ENCODE measurements at places on chromosomes 6 and 20. TPM values are rescaled to one million over a fixed set of nuclear protein-coding genes. Genes with fewer than 3 reads are reported as not detected.
A peak's percentile ranks its signal among the peaks of the same experiment; 100 is the strongest.

- no peak for DNase-seq
These were observed 1.9 kb downstream of the MRPS26 start for GRCh38 chr20:3047486-3048419.

GRCh38 chr20:38197217-38197616 lies 32.1 kb upstream of the TGM2 start:
- no peak for DNase-seq

GRCh38 chr6:9388596-9388995 lies 953.3 kb upstream of the SLC35B3 start:
- no peak for DNase-seq

The LY6G5C gene
- total RNA-seq: 5.3 TPM

GRCh38 chr20:58457083-58457695 lies 58.0 kb downstream of the APCDD1L start:
- DNase-seq: no peak

- peak; percentile 31 for DNase-seq
These were observed 7.6 kb downstream of the LEMD2 start for GRCh38 chr6:33781131-33781975.

The SAPCD1 gene
- 0.82 TPM for total RNA-seq

GRCh38 chr6:8525370-8525769 lies 90.0 kb upstream of the SLC35B3 start:
- no peak for DNase-seq

The APOM gene
- total RNA-seq: 0.41 TPM

DNA sequence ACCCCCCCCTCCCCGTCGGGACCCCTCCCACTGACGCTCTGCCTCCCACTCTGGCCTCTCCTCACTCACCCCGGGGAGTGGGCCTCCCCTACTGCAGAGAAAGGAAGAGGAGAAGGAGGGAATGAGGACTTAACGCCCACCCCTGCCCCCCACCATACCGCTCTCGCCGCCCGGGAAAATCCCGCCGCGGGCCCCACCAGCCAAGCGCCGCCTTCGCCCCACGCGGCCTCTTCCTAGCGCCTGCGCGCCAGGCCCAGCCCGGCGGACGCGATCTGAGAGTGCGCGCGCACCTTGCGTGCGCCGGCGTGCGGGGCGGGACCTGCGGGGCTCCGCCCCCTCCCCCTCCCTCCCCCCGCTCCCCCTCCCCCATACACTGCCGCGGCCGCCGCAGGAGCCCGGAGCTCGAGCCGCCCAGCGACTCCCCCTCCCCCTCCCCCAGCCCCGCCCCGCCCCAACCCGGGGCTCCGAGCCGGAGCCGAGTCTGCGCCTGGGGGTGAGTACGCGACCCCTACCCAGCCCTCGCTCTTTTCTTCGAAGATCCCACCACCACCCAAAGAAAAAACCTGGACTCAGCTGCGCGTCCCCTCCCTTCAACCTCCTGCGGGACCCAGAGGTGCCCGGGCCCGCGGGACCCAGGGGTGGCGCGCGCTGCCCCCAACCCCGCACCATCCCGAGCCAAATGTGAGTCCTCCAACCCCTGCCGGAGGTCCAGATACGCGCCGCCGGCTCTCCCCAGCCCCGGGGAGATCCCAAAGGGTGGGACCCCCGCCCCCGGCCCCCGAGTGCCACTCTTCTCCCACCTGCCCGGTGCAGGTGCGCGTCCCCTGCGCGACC lies at the start of the genes MRPL14 and TMEM63B:
Gene MRPL14 (minus strand): TSS at position 267 of the 834 bp plus-strand sequence. CDS start 10,841 bp downstream, outside the sequence.
Gene TMEM63B (plus strand): TSS at position 369 of the 834 bp plus-strand sequence. CDS start 7,031 bp downstream, outside the sequence.
- peak; percentile 99 for DNase-seq

- DNase-seq: no peak
These were observed 50.0 kb downstream of the KIAA0319 start for GRCh38 chr6:24595910-24596525.

- DNase-seq: peak; percentile 25
These were observed 86.8 kb downstream of the ZFP64 start for GRCh38 chr20:52104546-52105441.

- DNase-seq: no peak
These were observed 1348.2 kb upstream of the GJE1 start for GRCh38 chr6:140784573-140784972.

DNA sequence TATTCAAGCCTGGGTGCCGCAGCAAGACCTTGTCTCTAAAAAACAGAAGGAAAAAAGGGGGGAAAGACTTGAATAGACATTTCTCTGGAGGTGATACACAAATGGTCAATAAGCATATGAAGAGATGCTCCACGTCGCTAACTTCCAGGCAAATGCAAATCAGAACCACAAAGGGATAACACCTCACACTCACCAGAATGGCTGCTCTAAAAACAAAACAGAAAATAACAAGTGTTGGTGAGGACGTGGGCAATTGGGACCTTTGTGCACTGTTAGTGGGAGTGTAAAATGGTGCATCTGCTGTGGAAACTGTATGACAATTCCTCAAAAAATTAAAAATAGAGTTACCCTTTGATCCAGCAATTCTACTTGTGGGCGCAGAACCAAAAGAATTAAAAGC lies 48.4 kb upstream of the TULP1 start:
- no peak for DNase-seq

The RBM24 gene
- 31.4 TPM for total RNA-seq

DNA sequence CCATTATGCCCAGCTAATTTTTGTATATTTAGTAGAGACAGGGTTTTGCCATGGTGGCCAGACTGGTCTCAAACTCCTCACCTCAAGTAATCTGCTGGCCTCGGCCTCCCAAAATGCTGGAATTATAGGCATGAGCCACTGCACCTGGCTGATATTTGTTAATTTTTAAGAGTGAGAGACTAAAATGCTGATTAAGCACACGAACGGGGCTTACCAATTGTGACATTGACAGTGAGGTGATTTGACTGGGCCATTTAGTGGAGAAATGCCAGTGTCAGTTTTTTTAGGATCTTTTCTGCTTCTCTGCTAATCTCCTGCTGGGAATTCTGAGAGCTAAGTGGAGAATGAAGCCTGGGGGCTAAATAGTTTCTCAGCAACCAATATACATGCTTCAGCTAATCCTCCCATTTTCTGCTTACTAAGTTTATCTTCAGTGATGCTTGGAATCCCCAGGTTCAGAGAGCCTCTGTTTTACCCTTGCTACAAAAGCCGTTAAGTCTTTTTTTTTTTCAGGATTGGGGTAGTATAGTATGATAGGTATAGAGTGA lies 9.8 kb upstream of the DEFB123 start:
- DNase-seq: no peak

DNA sequence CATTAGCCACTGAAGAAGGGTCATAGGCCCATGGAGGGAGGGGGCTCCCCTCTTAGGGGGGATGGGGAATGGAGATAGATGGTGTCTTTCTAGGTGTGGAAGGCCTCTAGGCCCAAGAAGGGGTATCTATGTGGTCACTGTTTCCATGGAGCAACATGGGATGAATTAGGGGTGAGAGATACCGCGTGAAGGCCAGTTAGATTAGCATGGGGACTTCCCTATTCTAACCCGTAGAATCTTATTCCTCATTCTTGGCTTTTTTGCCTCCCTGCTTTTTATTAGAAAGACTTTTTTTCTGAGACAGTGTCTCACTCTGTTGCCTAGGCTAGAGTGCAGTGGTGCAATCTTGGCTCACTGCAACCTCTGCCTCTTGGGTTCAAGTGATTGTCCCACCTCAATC lies 3.2 kb downstream of the RAB44 start:
- no peak for DNase-seq

- DNase-seq: no peak
These were observed 108.0 kb downstream of the CHD6 start for GRCh38 chr20:41510224-41510623.

GRCh38 chr6:70124882-70125545 lies 177.9 kb downstream of the COL9A1 start:
- no peak for DNase-seq

- no peak for DNase-seq
These were observed 257.7 kb downstream of the BCKDHB start for GRCh38 chr6:80364149-80364548.

GRCh38 chr6:43821101-43821886 lies 51.3 kb downstream of the VEGFA start:
- DNase-seq: no peak

- no peak for DNase-seq
These were observed 44.8 kb downstream of the FARS2 start for GRCh38 chr6:5305968-5306626.

The FERMT1 gene
- 1.2 TPM for total RNA-seq

DNA sequence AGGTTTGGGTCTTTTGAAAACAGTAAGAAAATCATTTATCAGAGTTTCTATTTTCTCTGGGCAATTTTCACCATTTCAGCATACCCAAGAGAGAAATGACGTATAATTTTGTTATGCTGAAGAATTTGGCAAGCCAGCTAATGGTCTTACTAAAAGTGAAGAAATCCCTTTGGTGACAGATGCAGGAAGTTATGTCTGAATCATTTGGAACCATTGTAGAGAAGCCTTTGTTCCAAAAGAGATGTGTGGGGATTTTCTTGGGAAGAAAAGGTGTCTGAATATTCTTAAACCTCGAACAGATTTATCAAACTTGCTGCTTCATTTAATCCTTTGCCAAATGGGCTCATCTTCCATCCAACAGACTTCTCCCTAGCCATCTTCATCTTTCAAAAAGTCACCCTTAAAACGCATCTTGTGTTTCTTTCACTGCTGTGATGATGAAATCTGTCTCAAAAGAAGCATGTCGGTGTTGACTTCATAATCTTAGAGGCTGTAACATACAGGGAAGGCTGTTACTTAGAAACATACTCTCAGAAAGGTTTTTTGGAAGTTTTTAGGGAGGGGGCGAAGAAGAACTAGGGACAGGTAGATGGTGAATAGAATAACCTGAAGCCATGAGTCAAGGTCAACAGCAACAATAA lies 39.5 kb downstream of the CITED2 start:
- no peak for DNase-seq

DNA sequence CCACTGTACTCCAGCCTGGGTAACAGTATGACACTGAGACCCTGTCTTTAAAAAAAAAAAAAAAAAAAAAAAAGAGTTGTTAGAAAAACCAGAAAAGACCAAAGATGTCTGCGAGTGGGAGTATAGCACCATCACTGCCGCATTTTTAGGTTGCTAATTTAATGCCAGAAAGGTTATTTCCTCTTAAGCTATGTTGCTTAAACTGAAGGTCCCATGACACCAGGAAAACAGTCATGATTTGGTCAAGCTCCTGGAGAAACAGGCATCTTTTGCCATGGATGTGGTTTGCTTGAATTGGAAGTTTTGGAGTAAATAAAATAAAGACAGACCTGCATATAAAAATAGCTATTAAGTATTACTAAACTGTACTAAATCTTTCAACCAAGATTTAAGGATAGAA lies 68.3 kb upstream of the TNFRSF21 start:
- no peak for DNase-seq

DNA sequence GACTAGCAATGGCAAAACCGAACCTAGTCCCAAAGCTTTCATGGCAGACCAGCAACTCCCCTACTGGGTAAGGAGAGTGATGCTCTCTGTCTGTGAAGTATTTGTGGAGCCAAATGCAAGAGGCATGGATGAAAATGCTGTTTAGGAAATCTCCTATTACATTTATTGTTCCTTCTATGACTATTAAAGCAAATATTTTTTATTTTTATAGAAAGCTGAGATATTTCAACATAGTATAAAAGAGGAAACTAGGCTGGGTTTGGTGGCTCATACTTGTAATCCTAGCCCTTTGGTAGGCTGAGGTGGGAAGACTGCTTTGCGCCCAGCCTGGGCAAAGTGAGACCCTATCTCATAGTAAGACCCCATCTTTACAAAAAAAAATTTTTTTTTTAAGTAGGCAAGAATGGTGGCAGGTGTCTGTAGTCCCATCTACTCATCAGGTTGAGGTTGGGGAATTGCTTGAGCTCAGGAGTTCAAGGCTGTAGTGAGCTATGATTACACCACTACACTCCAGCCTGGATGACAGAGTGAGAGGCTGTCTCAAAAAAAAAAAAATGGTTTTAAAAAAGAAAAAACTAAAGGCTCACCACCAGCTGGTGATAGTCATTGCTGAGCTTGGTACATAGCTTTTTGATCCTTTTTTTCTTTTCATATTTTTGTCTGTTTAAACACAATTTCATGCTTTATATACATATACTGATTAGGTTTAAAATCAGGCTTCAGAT lies 11.3 kb downstream of the KDM1B start:
- DNase-seq: no peak

GRCh38 chr6:158110986-158111385 lies 57.1 kb downstream of the SERAC1 start:
- no peak for DNase-seq

The FIG4 gene
- 67.7 TPM for total RNA-seq

The TRIM10 gene
- total RNA-seq: under 0.01 TPM

- no peak for DNase-seq
These were observed 81.7 kb upstream of the NNAT start for GRCh38 chr20:37439223-37439933.

- no peak for DNase-seq
These were observed 100.6 kb downstream of the DCDC2 start for GRCh38 chr6:24257282-24257681.

The ZBTB46 gene
- total RNA-seq: 22.4 TPM

DNA sequence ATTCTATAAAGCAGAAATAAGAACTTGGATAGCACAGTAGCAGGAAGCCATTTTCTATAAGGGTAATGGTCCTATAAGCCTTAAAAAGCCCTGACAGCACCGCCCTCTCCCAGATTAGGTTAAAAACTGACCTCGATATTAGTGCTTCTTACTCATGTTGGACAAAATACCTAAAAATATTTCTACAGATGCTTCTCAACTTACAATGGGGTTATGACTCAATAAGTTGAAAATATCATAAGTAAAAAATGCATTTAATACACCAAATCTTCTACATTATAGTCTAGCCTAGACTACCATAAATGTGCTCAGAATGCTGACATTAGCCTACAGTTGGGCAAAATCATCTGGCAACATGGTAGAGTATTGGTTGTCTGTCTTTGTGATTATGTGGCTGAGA lies 70.3 kb downstream of the SESN1 start:
- DNase-seq: no peak

- no peak for DNase-seq
These were observed at the start of gene C2 for GRCh38 chr6:31927242-31927862. Gene C2 (plus strand): TSS chr6:31927717. CDS start chr6:31927753, 36 bp downstream.

- no peak for DNase-seq
These were observed 62.8 kb upstream of the SCP2D1 start for GRCh38 chr20:18750735-18751134.

DNA sequence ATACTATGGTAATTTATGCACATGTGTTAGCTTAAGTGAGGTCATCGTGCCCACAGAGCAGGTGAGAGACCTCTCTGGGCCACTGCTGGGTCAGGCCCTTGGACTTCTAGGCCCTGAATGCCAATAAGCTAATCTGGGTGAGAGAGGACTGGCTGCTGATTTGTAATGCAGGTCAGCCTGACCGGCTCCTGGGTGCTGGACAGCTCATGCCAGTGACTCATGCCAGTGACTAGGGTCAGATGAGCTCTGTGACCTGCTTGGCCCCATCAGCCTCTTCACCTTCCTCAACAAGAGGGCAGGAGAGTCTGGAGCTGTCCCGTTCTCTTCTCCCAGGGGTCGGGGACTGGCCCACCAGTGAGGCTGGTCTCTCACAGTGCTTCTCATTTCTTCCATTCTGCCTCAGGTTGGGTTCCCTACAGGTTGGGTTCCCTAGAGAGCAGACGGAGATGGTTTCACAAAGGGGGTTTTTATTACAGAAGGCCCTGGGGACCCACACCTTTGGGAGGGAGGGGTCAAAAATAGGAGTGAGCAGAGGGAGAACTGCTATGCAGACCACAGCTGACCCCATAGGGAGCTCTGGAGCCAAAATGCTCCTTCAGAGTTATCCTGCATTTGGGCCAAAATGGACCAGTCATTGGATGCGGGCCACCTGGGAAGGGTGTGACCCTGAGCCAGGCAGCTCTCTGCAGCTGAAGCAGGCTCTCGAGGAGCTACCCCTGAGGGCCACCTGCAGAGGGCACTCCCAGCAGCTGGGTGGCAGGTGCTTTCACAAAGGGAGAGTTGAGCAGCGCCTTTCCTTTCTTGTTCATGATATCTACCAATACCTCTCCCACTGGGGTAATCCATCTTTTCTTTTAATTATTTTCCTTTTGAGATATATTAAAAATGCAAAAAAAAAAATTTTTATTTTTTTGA lies 2.2 kb upstream of the OXT start:
- DNase-seq: no peak
